ENCODE measurements at places on chromosomes 1 and 21. TPM values are rescaled to one million over a fixed set of nuclear protein-coding genes. Genes with fewer than 3 reads are reported as not detected.

The SAMD13 gene
- total RNA-seq = 10.4 TPM

The C1QTNF12 gene
- total RNA-seq = 1.7 TPM

The REN gene
- not detected for total RNA-seq

The OR2T29 gene
- not detected for total RNA-seq

The NTMT2 gene
- total RNA-seq = not detected

The VSIG8 gene
- 0.20 TPM for total RNA-seq

The HOOK1 gene
- total RNA-seq = 56.1 TPM

The AGT gene
- 12.5 TPM for total RNA-seq

The ADAM30 gene
- not detected for total RNA-seq

All from progenitor cell of endocrine pancreas (in vitro differentiated cells).